Muscle of arm (tissue), 14 donors: ENCODE measurements at places on chromosomes 11 and 22.

GRCh38 chr11:58845386-58845785, 882 bp upstream of the GLYATL2 start:
- no peak for DNase-seq

DNA sequence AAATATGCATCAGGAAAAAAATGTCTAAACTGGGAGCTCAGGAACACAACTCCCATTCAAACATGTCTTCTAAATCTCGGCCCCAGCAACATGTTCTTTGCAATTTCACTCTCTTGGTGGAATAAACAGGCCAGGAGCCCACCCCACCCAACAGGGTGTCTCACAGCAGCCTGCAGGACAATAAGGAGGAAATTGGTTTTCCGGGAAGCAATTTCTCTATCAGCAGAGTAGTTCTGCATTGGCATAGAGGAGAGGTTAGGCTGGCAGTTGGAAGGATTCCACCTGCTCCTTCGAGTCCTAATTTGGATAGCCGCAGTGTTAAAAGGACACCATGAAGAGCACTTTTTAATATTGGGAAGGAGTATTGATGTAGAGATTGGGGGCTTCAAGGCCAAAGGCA, 55.9 kb upstream of the BARX2 start:
- DNase-seq = no peak

DNA sequence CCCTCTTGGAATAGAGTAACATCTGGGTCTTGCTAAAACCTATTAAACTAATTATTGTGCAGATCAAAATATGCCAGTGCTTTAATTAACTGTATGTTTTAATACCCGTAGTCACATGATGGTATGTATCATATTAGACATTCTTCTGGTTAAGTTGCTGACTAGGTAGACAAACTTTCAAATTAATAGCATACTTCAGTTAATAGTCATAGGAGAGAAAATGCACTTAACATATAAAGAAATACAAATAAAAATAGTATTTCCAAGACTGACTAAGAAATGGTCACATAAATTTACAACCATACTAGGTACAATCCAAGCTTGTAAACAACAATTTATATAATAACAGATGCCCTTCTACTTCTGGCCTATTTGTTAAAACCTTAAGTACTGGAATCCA, 7.6 kb upstream of the EXPH5 start:
- DNase-seq = no peak

- DNase-seq = peak; percentile 38
Measured at GRCh38 chr22:40345815-40346184, 500 bp upstream of the ADSL start.

DNA sequence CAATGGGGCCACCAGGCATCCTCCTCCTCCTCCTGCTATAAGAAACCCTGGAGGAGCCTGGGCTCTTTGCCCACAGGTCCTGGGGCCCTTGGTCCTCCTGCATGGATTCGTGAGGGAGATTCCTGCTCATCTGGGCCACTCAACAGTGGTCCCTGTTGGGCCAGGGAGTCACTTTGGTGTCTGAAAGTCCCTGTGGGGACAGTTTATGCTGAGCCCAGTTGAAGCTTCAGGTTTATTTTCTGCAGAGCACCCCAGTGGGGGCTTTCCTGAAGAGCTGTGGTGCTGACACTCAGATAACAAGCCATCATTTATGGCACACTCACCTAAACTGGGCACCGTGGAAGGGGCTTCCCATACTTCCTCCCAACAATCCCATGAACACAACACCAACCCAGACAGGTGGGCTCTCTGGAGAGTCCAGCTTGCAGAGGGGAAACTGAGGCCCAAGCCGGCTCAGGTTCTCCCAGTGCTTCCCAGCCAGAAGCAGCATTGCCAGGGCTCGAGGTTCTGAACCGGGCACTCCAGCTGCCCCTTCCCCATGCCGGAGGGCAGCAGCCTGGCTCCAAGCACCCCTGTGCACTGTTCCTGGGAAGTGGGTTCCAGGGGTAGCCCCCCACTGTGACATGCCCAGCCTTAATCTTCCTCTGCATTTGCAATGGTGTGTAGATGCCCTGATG, 91.3 kb downstream of the MYEOV start:
- no peak for DNase-seq

GRCh38 chr11:10017911-10018310, 276.1 kb downstream of the SBF2 start:
- DNase-seq = no peak

GRCh38 chr11:134751031-134751585, 339.1 kb upstream of the B3GAT1 start:
- DNase-seq = no peak

- DNase-seq = no peak
Measured at GRCh38 chr22:22216450-22216959, 28.1 kb upstream of the VPREB1 start.

DNA sequence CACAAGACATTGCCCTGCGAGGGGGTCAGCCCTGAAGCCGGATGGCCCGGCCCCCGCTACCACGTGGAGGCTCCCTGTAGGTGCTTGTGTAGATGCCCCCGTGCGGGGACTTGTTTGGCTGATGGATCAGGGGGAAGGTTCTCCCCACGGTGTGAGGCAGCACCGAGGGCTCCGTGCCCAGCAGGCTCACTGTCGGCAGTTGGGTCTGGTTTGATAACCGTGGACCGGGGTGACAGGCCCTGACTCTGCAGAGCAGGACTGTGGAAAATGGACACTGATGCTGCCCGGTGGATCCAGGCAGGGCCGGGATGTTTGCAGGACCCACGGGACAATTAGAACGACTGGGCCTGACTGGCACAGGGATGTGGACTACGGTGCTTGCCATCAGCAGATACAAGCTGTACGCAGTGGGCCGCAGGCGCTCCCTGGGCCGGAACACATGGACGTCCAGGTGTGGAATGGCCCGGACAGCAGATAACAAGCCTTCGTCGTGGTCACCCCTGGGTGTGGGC, 19.0 kb downstream of the KCNQ1 start:
- no peak for DNase-seq

DNA sequence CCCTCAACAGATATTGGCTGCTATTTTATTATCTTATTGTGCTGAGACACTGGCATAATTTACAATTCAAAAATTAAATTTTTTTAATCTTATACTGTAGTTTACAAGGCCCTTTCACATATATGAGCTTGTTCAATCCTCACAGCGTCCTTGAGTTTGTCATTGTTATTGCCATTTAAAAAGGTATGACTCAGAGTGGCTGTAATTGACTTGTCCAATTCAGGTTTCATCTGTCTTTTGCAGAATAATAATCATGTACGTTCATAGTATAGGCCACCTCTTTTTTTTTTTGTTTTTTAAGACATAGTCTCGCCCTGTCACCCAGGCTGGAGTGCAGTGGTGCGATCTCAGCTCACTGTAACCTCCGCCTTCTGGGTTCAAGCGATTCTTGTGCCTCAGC, 11.5 kb downstream of the PTPRJ start:
- DNase-seq = no peak

DNA sequence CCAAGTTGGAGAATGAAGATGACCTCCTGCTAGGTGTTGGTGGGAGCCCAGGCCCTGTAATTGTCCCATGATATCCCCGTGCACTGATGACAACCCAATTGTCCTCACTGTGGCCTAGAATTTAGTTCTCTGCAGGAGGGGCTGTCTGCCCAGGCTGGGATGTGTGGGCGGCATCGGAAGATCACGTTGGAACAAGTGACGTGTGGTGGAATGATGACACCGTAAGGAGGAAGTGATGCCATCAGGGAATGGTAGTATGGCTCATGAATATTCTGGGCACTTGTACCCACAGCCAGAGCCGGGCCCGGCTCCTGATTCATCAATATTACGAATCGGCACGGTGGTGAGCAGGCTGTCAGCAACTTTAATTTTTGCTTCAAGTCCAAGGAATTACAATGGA, 111.6 kb downstream of the MIAT start:
- no peak for DNase-seq

DNA sequence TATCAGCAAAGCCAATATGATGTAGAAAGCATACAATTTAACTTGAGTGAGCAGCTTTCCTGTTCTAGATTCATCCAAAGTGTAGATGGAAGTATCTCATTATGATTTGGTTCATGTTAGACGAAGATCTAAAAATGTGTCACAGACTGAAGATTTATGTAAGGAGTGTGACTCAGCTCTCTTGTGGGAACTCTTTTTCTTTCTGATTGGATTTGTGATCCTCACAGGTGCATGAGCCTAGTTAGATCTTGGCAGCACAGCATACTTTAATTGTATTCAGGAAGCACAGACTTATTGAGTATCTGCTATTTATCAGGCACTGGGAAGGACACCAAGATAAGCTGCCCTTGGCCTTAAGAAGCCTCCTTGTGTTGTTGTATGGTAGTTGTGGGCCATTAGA, 147.1 kb downstream of the C11orf91 start:
- no peak for DNase-seq

- no peak for DNase-seq
Measured at GRCh38 chr11:130411223-130411622, 17.2 kb downstream of the ADAMTS8 start.

DNA sequence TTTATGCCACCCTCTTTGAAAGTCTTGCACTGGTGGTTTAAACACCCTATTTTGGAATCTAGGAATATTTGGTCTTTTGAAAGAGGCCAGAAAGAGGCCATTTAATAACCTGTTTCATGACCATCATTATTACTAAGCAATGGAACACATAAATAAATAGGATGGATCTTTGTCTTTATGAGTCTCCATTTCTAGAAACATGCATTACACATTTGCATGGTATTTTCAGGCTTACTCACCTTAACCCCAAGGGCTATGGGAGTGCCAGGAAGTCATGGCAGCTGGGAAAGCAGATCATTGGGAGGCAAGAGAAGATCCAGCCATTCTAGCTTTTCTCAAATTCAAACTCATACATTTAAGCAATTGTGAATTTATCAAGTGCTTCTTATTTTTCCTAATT, 185.8 kb upstream of the POU2AF2 start:
- DNase-seq = no peak
